Activated effector memory CD4-positive, alpha-beta T cell treated with Interleukin-2 at 50 U/mL for 16 hours (primary cell): ENCODE measurements at places on chromosomes 6 and 20.

DNA sequence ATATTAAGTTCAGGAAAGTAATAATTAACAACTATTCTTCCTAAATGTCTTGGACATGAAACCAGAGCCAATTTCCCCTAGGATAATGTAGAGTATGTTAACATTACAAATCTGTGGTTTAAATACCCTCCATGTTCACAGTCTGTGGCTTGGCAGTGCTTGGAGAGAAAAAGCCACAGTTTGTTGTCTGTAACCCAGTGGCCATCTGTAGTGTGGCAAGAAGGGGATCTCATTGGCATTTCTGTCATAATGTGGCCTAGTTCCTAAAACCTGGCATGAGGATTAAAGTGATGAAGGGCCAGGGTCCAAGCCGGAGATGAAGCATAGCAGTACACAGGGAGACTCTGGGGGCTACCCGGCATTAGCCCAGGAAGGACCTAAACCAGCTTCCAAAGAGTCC is 31.2 kb downstream of the SYNE1 start:
- no peak for DNase-seq

DNA sequence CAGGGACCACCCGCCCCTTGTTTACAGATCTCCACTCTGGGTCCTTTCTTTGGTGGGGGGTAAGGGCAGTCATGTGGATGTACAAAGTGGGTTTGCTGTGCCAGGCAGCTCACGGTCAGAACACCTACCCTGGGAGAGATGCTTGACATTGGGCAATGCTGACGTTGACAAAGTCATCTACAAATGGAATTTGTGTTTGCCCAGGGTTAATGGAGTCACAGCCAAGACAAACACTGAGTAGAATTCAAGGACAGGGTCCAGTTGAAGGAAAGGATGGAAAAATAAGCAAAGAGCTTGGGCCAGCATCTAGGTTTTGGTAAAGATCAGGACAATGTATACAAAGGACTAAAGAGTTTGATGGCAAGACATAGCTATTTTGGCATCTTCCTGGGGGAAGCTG is 54.7 kb downstream of the MOCS1 start:
- no peak for DNase-seq

- DNase-seq: no peak
Measured at GRCh38 chr6:15399641-15400470, 154.0 kb downstream of the JARID2 start.

- no peak for DNase-seq
Measured at GRCh38 chr20:47585087-47585747, 83.5 kb downstream of the NCOA3 start.

DNA sequence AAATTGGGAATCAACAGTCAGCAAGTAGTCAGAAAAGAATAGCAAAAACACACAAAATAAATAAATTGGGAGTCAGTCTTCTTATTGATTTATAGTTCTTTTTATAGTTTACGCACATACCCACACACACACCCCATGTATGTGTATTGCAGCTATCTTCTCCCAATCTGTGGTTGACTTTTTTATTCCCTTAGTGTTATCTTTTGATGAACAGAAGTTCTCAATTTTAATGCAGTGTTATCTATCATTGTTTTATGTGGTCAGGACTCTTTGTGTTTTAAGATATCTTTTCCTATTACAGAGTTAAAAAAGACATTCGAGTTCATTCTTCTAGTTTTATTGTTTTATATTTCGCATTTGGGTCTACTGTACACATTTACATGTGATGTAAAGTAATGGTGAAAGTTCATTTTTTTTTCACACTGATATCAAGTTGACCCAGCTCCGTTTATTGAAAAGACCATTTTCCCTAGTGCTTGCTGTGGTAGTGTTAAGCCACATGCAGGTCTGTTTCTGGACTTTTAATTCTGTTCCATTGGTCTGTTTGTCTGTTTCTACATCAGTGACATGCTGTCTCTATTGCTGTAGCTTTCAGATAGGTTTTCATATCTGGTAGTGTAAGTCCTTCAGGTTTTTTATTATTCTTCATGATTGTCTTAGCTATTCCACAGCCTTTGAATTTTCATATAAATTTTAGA is 78.4 kb downstream of the ZFAND3 start:
- DNase-seq: no peak

DNA sequence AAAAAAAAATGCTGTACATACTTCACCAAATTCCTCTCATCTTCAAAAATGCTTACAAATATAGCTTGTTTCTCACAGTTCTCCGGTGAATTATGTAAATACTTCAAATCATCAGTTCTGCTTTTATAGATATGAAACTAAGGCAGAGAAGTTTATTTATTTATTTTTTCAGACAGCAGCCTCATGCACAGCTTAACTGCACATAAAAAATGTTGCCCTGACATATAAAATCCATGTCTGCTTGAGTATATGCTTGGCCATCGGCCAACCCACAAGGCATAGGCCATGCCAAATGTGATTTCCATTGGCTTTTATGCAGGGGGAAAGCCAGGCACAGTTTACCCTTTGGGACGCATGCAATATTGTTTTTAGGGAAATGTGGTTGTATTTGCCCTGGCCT is 57.3 kb upstream of the PHACTR2 start:
- no peak for DNase-seq

DNA sequence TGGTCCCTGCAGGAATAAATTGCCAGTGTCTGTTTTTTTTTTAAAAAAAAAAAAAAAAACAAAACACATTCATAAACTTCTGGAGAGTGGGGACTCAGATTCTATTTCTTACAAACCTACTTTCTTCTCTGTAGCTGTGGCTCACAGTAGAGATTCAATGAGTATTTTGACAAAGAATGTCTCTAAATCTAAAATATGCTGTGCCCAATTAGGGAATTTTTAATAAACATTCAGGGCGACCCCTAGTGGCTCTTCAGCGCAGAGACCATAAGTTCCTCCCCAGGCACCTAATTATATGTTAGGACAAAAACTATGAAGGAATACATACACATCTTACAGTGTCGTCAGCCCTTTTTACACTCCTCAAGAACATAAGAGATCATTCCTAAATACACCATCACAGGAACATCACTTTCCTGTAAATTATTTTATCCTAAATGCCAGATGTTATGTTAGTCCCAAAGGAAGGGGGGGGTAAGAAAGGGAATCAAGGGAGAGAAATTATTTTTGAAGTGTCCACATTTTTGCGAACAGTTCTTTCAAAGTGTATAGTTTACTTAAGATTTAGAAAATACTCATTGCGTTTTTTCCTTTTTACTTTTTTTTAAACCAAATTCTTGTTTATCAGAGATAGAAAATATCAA is 21.8 kb upstream of the NAA20 start:
- no peak for DNase-seq

- DNase-seq: no peak
Measured at GRCh38 chr20:24702501-24703283, 233.3 kb downstream of the SYNDIG1 start.

- DNase-seq: no peak
Measured at GRCh38 chr20:3297079-3297378, 58.0 kb upstream of the SLC4A11 start.

GRCh38 chr20:34461779-34462087 is 54.5 kb upstream of the DYNLRB1 start:
- DNase-seq: no peak

DNA sequence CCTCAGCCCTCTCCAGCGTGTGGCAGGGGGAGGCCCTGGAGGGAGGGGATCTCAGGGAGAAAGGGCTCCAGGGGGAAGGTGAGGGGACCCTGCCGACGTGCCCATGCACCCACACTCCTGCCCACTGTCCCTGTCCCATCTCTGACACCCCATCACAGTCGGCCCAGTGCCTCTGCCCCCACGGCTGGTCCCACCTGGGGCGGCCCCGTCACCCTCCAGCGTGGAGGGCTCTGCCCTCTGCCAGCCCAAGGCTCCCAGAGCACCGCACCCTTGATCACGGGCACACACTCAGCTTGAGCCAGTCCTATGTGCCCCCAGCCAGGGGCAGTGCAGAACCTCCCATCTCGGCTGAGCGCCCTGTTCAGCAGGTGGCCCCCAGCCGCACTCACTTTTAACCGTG is 9.2 kb downstream of the SLC4A11 start:
- no peak for DNase-seq

DNA sequence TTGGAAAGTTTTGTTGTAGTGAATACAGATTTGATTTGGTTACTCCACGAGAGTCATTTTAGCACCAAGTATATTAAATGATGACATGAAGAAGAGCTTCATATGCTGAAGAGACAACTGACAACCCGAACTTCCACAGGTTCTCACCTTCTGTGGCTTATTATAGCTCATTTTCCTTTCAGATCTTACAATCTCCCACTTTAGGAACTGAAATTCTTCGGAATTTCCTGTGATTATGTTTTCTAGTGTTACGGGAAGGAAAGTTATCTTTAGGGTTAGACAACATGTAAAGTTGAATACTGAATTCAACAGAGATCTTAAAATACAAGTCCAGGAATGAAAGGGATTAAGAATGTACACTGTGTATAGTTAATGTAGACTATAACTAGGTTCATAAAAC is 49.6 kb upstream of the TXNDC5 start:
- DNase-seq: no peak

- no peak for DNase-seq
Measured at GRCh38 chr6:46652232-46652602, 401 bp downstream of the CYP39A1 start.

- DNase-seq: no peak
Measured at GRCh38 chr20:35502352-35502751, 27.1 kb downstream of the C20orf173 start.

DNA sequence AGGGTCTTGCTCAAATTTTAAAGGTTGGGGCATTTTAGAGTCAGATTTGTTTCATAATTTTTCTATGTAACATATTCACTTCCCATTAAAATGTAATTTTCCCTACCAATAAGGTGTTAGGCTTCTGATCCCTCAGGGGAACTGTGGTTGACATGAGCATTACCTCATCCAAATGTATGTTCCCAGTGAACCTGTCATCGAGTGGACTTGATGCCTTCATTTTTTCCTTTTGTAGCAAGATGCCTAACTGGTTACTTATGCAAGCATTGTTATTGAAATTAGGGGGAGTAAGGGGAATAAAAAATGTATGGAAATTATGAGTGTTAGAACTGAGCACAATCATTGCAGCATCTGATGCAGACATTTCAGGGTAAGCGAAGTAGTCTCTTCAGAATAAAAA is 360.5 kb downstream of the BCKDHB start:
- DNase-seq: no peak

- DNase-seq: no peak
Measured at GRCh38 chr6:108807928-108808327, 40.3 kb upstream of the ARMC2 start.

DNA sequence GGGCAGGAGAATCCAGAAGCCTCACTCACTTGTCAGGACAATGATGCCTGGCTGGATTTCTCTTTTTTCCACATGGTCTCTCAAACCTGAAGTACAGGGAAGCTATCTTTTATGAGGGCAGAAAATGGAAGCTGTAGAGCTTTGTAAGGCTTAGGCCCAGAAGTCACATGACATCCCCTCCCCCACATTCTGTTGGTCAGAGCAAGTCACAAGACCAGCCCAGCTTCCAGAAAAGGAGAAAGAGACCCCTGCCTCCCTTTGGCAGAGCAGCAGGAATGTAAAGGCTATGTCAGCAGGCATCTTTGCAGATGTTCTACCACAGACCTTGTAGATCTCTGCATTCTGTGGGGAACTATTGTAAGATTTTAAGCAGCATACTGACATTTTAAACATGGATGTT is 245.5 kb downstream of the SLC35F1 start:
- DNase-seq: no peak

GRCh38 chr6:98486057-98486456 is 348.3 kb upstream of the POU3F2 start:
- no peak for DNase-seq

DNA sequence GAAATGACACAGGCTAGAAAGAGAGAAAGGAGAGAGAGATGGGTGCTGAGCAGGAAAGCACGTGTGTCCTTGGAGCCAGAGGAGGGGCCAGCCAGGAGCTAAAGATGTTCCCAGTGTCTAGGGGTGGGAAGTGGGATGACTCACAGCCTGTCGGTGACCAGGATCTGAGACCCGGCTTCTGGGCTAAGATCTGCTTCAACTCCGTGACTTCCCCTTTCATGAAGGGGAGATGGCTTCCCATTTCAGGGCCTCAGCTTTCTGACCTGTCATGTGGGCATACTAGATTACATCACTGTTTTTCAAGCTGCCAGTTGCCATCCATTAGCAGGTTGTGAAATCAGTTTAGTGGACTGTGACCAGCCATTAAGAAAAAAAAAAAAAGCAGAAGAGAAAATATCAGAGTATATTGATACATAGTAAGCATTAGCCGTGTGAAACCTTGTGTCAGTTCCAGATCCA is 5.4 kb downstream of the TGM3 start:
- DNase-seq: no peak

GRCh38 chr6:2866171-2866846 is 24.6 kb upstream of the SERPINB1 start:
- no peak for DNase-seq

DNA sequence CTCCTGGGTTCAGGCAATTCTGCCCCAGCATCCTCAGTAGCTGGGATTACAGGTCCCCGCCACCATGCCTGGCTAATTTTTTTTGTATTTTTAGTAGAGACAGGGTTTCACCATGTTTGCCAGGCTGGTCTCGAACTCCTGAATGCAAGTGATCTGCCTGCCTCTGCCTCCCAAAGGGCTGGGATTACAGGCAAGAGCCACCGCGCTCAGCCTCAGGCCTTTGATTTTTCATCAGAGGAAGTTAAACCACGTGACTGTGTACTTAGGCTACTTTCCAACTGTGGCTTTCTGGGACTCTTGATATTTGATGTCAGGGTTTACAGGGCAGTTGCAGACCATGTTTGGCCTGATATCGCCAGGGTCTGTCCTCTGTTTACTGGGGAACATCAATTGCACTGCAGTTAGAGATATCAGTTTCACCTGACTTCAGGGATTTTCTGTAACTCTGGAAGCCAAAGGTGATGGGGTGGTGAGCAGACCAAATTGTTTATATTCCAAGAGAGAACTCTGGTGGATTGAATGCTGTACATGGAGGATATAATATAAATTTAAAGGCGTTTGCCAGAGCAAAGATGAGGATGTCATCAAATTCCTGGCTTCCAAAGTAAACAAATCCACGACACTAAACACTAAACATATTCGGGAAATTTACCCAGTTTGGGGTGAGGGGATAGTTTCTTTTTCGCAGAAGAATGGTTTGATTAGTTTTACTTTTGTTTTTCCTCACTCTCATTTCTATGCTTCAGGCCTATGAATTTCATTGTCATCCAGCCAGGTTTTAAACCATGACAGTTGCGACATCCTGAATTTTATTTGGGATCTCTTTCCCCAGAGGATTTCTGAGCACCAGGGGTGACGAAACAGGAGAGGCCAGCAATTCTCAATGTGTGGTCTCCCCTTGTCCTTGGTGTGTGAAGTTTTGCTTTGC is 4.2 kb downstream of the PSMF1 start:
- no peak for DNase-seq

DNA sequence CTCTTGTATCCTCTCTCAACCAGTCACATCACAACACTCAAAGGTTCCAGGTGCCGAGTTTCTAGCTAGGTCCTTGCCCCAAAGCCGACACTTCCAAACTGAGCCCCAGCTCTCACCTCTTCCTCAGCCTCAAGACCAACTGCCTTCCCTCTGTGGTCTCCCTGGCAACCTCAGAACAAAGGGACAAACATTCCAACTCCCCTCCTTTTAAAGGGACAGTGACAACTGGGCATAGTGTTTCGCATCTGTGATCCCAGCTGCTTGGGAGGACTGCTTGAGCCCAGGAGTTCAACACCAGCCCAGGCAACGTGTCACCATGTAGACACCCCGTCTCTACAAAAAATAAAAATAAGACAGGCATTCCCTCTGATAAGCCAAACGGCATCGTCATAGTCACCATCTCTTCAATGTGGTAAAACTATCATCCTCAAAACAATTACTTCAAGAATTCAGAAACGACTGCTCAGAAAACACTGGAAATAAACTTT is 11.3 kb downstream of the DIDO1 start:
- no peak for DNase-seq
